Spleen (tissue), 13 donors: ENCODE measurements at places on chromosomes 12 and 14. TPM values are rescaled to one million over a fixed set of nuclear protein-coding genes. Genes with fewer than 3 reads are reported as not detected.

DNA sequence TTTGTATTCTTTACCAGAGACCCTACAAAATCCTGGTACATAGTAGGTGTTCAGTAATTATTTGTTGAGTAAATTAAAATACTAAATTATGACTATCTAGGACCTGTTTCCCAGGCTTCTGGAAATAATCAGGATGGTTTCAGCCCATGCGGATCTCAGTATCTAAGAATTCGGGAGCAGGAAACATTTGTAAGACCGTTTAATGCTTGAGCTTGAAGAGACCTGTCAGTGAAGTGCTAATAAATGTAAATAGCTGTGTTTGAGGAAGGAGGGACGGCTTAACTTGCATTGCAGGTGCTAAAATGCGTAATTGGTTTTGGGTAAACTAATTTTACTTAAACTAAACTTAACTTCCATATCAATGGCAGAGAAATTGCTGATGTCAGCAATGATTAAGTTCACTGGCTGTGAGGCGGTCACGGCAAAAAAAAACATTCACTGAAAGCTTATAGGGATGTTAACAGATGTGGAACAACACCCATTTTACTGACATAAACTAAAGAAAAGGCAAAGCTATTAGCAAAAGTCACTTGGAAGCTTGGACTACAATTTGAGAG, 28.6 kb upstream of the AEBP2 start:
- no peak overlapping the region for H3K4me3 ChIP-seq
- no peaks in the 10 kb centered on the region for H3K27me3 ChIP-seq
- H3K4me1 ChIP-seq, result no peaks in the 10 kb centered on the region

- no peak overlapping the region for H3K4me3 ChIP-seq
- no peaks in the 10 kb centered on the region for H3K36me3 ChIP-seq
- no peak overlapping the region for H3K27ac ChIP-seq
- H3K27me3 ChIP-seq, result no peaks in the 10 kb centered on the region
- DNase-seq, result no peak
- H3K4me1 ChIP-seq, result no peaks in the 10 kb centered on the region
Measured at GRCh38 chr12:72207486-72208409, 64.4 kb upstream of the TRHDE start.

HOXC9 gene
- total RNA-seq, result not detected

DNA sequence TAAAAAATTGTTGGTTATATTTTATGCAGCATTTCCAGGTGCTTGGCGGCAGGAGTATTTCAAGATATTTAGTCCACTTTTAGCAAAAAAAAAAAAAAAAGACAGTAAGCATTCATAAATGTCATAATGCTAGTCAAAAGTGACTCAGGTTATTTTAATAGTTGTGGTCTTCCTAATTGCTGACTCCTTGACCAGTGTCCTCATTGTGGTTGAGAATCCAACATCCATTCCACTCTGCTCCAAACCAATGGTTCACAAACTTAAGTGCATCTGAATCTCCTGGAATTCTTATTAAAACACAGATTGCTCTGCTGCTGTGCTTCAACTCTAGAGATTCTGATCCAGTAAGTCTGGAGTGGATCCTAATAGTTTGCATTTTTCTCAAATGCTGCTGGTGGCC, 71.4 kb downstream of the AKAP6 start:
- no peak overlapping the region for H3K27ac ChIP-seq
- H3K4me1 ChIP-seq, result no peaks in the 10 kb centered on the region
- no peak for DNase-seq
- H3K36me3 ChIP-seq, result no peaks in the 10 kb centered on the region
- H3K27me3 ChIP-seq, result no peaks in the 10 kb centered on the region
- no peak overlapping the region for H3K4me3 ChIP-seq

EPYC gene
- total RNA-seq, result not detected

DNA sequence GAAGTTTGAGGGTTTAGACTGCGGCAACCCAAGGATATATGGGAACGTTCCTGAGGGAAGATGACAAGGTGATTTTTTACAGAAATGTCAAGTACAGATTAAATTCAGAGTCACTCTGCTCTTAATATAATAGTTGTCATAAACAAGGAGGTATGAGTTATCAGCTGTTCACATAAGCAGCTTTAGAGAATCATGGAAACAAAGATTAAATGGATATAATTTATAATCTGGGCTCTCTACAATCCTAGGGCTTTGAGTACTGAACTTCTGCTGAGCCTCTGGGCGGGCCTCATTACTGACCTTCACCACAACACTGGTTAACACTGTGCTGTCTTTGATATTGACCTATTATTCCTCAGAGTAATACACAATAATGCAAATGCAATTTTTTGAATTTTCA, 577.8 kb downstream of the RPS29 start:
- H3K27me3 ChIP-seq, result no peaks in the 10 kb centered on the region
- no peaks in the 10 kb centered on the region for H3K4me1 ChIP-seq
- no peak overlapping the region for H3K27ac ChIP-seq
- H3K4me3 ChIP-seq, result no peak overlapping the region
- no peaks in the 10 kb centered on the region for H3K36me3 ChIP-seq

DNA sequence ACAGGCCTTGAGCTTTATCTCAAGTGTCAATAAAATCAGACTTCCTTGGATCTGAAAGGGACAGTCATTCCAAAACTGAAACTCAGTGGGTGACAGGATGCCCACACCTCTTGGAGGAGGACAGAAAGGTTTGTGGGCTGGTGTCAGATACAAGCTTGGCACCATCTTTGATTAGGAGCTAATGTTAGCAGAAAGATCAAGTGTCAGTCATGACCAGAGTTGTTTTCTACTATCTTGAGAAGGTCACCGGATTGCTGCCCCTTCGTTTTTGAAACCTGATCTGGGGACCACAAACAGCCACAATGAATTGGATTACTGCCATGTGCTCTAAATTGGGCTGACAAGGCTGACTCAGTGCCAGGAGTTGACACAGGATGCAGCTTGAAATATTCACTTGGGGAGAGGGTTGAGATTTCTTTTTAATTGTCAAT, 88.3 kb downstream of the OTOGL start:
- no peak for DNase-seq
- H3K4me1 ChIP-seq, result peaks cover 7% of the 10 kb centered on the region
- peak overlapping the region; percentile 63 for H3K27ac ChIP-seq
- H3K36me3 ChIP-seq, result no peaks in the 10 kb centered on the region
- H3K4me3 ChIP-seq, result no peak overlapping the region

IQSEC3 gene
- total RNA-seq, result 0.37 TPM

NTN4 gene
- total RNA-seq, result 428 TPM

GRCh38 chr12:46303039-46303666, 34.3 kb upstream of the SLC38A1 start:
- H3K27me3 ChIP-seq, result no peaks in the 10 kb centered on the region
- DNase-seq, result no peak
- no peak overlapping the region for H3K4me3 ChIP-seq
- no peaks in the 10 kb centered on the region for H3K36me3 ChIP-seq

PTPRB gene
- total RNA-seq, result 122 TPM

PPM1H gene
- total RNA-seq, result 2.7 TPM

- H3K4me3 ChIP-seq, result no peak overlapping the region
- H3K27ac ChIP-seq, result no peak overlapping the region
- no peak for DNase-seq
Measured at GRCh38 chr12:91155990-91156389, 26.6 kb downstream of the DCN start.

- H3K27me3 ChIP-seq, result peaks cover 20% of the 10 kb centered on the region
- no peak overlapping the region for H3K27ac ChIP-seq
- no peaks in the 10 kb centered on the region for H3K36me3 ChIP-seq
- H3K4me1 ChIP-seq, result peaks cover 12% of the 10 kb centered on the region
Measured at GRCh38 chr12:52228931-52229330, 4.1 kb upstream of the KRT7 start.

CKB gene
- 8.3 TPM for total RNA-seq

TSPAN8 gene
- not detected for total RNA-seq

GRCh38 chr12:51183816-51184215, 10.9 kb upstream of the TFCP2 start:
- H3K27ac ChIP-seq, result no peak overlapping the region
- H3K36me3 ChIP-seq, result no peaks in the 10 kb centered on the region
- no peak overlapping the region for H3K4me3 ChIP-seq
- H3K4me1 ChIP-seq, result peaks cover 25% of the 10 kb centered on the region
- no peaks in the 10 kb centered on the region for H3K27me3 ChIP-seq

DNA sequence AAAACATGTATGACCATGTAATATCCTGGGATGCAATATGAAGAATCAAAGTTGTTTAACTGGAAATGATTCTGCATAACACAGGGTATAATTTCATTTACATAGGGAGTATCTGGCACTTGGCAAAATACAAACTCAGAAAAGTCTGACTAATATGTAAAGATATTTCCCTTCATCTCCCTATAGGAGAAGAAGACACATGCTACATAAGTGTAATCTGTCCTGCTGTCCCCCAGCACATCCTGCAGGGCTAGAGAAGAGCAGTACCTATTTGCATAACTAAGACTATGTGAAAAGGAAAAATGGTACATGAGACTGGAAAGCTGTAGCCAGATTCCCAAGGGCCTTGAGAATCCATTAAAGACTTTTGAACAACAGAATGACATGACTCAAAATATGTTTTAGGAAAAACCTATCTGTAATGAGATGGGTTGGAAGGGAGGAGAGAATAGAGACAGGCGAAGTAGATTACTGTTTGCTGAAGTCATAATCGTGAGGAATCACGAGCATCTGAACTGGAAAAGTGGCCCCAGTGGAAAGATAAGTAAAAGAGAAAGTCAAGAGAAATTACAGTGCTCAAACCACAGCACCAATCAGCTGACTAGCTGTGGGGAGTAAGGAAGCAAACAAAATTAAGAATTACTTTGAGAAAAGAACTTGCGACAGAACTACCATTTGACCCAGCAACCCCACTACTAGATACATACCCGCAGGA, 155.1 kb upstream of the HMGA2 start:
- H3K27me3 ChIP-seq, result no peaks in the 10 kb centered on the region
- no peak overlapping the region for H3K27ac ChIP-seq
- H3K4me3 ChIP-seq, result no peak overlapping the region
- no peaks in the 10 kb centered on the region for H3K36me3 ChIP-seq

DNA sequence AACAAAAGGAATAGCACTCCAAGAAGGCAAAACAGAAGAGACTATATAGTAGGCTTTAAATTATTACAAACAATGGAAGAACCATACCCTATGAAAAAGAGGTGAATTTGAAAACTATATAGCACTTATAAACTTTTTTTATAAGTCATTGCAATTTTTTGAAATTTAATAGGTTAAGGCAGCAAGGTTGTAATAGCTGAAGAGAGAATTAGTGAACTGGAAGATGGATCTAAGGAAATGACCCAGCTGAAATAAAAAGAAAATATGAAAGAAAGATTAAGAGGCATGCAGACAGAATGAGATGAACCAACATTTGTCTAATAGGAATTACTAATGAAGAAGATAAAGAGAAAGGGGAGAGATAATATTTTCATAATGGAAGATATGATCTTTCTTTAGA, 9.8 kb downstream of the TESC start:
- H3K27me3 ChIP-seq, result no peaks in the 10 kb centered on the region
- H3K36me3 ChIP-seq, result no peaks in the 10 kb centered on the region
- no peaks in the 10 kb centered on the region for H3K4me1 ChIP-seq
- DNase-seq, result no peak

EML1 gene
- total RNA-seq, result 15.5 TPM

DNA sequence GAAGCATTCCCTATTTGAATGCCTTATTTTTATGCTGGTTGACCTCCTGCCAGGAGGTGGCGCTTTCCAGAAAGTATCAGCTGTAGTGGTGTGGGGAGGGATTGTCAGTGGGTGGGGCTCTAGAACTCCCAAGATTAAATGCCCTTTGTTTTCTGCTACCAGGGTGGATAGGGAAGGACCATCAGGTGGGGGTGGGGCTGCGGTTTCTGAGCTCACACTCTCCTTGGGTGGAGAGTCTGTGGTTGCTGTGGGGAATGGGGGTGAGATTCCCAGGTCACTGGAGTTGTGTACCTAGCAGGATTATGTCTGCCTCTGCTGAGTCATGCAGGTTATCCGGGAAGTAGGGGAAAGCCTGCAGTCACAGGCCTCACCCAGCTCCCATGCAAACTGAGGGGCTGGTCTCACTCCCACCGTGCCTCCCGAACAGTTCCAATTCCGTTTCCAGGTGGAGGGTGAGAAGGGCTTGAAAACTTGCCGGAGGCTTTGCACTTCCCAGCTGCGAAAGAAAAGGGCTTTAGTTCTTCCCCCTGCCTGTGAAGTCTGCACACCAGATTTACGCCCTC, 68.3 kb downstream of the ALG10B start:
- no peaks in the 10 kb centered on the region for H3K27me3 ChIP-seq
- H3K4me3 ChIP-seq, result no peak overlapping the region
- H3K36me3 ChIP-seq, result no peaks in the 10 kb centered on the region
- DNase-seq, result no peak
- H3K27ac ChIP-seq, result no peak overlapping the region
- H3K4me1 ChIP-seq, result no peaks in the 10 kb centered on the region

GRCh38 chr12:3681595-3682061, 71.3 kb downstream of the CRACR2A start:
- H3K27ac ChIP-seq, result no peak overlapping the region
- H3K27me3 ChIP-seq, result no peaks in the 10 kb centered on the region
- H3K36me3 ChIP-seq, result no peaks in the 10 kb centered on the region
- H3K4me3 ChIP-seq, result no peak overlapping the region
- no peak for DNase-seq

CYP27B1 gene
- 0.33 TPM for total RNA-seq

GRCh38 chr12:62684570-62685295, 218.1 kb downstream of the MON2 start:
- no peaks in the 10 kb centered on the region for H3K27me3 ChIP-seq
- no peaks in the 10 kb centered on the region for H3K36me3 ChIP-seq

PPP2R5C gene
- 256 TPM for total RNA-seq

- H3K36me3 ChIP-seq, result peaks cover 16% of the 10 kb centered on the region
- H3K4me1 ChIP-seq, result no peaks in the 10 kb centered on the region
- no peak overlapping the region for H3K27ac ChIP-seq
- H3K4me3 ChIP-seq, result no peak overlapping the region
Measured at GRCh38 chr12:15556411-15557102, 232.6 kb downstream of the EPS8 start.

- no peaks in the 10 kb centered on the region for H3K27me3 ChIP-seq
- H3K27ac ChIP-seq, result no peak overlapping the region
- no peaks in the 10 kb centered on the region for H3K4me1 ChIP-seq
- no peaks in the 10 kb centered on the region for H3K36me3 ChIP-seq
Measured at GRCh38 chr14:22112004-22112403, 438.4 kb upstream of the OR4E1 start.

STON2 gene
- total RNA-seq, result 226 TPM

- H3K27ac ChIP-seq, result no peak overlapping the region
- H3K4me1 ChIP-seq, result no peaks in the 10 kb centered on the region
- no peak overlapping the region for H3K4me3 ChIP-seq
- no peak for DNase-seq
Measured at GRCh38 chr14:77310026-77310425, 10.7 kb downstream of the POMT2 start.
